ENCODE measurements at places on chromosomes 16 and 17.
A peak's percentile ranks its signal among the peaks of the same experiment; 100 is the strongest.

DNA sequence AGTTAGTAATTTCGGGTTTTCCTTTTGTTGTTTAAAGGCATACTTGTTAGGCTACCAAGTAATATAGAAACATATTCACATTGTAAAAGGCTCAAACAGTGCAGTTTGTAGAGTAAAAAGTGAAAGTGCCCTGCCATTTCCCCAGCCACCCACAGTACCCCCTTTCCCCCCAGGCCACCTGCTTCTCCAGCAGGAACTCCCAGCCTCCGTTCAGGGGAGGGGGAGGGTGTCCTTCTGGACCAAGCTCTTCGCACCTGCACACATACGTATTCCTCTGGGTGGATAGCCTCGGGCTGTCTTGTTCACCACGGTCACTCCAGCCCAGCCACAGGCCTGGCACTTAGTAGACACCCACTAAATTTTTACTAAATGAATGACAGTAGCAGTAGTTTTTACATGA is 144.5 kb downstream of the CLEC16A start:
- DNase-seq, result no peak

GRCh38 chr16:46929378-46930332 is 43.8 kb downstream of the DNAJA2 start:
- peak; percentile 63 for DNase-seq

GRCh38 chr17:47423406-47424295 is 99.9 kb downstream of the EFCAB13 start:
- DNase-seq, result peak; percentile 5

DNA sequence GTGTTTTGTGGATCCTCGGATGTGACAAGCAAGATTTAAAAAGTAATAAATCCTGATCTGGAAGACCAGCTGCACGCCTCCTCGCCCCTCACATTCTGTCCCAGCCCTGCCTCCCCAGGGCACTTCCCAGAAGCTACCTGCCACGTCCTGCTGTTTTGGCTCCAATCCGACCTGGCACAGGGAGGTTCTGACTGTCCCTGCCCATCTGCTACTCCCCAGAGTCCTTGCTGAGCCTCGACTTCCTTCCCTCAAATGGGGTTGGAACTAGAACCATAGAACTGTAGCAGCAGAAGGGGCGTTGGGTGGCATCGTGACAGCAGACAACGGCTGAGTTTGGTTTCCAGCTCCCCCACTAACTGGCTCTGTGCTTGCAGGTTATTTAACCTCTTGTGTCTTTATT is 71.7 kb downstream of the RPH3AL start:
- no peak for DNase-seq

GRCh38 chr17:29763273-29763672 is 140.6 kb upstream of the CORO6 start:
- DNase-seq, result no peak

GRCh38 chr17:14245629-14246028 is 9.0 kb upstream of the CDRT15 start:
- no peak for DNase-seq

DNA sequence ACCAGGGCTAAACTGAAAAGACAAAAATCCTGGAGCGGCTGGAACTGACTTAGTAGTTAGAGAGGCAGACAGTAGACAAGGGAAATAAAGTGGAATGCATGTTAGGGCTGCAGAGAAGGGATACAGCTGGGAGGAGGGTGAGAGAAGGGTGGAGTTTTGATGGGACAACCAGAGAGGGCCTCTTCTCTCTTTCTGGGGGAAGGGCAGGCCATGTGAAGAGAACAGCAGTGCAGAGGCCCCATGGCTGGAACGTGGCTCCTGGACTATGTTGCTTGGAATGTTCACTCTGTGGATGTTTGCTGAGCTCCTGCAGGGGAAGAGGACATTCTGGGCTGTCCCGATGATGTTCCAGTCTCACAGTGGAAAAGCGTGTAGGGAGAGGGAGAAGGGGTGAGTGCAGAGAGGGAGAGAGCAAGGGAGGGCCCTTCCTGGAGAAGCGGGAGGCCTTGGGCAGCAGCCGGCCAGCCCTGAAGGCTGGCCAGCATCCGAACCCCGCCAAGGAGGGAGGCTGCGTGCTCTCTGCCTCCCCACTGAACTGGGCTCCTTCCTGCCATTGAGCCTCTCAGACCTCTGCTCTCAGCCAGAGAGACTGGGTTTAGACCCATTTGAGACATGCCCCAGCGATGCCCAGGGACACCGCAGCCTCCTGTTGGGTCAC is 33.1 kb upstream of the GSE1 start:
- DNase-seq, result no peak

DNA sequence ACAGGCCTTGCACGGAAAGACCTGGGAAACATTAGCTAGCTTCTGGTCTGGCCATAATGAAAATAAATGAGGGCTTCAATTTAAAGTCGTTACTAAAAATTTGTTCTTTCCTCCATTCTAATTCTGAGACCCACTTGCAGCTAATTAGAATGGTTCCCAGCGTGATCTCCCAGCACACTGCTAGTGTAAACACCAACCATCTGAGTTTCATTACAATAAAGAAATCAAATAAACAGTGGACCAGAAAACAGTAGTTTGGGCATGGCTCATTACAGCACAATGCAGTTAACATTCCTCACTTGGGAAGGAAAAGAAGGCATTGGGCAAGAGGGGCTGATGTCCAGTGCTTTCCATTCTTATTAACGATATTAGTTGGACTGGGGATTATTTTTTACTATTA is 410.9 kb upstream of the SOX9 start:
- DNase-seq, result no peak

- DNase-seq, result no peak
These were observed 10.3 kb downstream of the HIC1 start for GRCh38 chr17:2064980-2065785.

DNA sequence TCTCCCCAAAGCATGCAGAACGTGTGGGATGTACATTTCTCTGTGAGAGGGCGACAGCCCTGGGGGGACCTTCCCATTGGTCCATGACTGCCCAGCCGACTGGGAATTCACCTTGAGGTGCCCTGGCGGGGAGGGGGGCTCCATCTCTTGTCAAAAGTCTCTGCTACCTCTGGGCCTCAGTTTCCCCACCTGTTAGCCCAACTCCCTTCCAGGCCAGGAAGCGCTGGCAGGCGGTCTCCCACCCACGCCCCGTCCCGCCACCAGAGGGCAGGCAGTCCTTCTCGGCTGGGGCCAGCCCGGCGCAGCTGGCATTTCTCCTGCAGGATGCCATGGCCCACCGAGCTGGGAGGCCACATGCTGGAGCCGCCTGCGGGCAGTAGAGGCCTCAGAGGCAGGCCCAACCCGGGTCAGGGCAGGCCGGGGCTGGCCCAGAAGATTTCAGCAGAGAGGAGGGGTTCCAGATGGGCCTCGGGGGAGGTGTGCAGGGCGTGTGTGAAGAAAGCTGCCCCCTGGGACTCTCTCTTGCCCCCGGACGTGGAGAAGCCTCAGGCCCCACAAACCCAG is 16.6 kb downstream of the CD7 start:
- DNase-seq, result no peak

- no peak for DNase-seq
These were observed 253.8 kb upstream of the PMFBP1 start for GRCh38 chr16:72425571-72426341.

DNA sequence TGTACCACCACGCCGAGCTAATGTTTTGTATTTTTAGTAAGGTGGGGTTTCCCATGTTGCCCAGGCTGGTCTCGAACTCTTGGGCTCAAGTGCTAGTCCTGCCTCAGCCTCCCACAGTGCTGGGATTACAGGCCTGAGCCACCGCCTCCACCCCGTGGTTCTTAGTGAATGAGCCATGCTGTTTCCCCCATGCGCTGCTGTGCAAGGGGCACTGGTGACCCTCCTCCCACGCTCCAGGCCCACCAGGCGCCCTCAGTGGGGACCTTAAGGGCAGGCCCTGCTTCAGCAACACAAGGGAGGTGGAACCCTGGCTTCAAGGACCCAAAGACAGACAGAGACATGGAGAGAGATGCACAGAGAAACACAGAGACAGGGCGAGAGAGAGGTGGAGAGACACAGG is 15.4 kb upstream of the NUDT16L1 start:
- no peak for DNase-seq

- no peak for DNase-seq
These were observed 26.0 kb downstream of the TRIM25 start for GRCh38 chr17:56887552-56888467.

DNA sequence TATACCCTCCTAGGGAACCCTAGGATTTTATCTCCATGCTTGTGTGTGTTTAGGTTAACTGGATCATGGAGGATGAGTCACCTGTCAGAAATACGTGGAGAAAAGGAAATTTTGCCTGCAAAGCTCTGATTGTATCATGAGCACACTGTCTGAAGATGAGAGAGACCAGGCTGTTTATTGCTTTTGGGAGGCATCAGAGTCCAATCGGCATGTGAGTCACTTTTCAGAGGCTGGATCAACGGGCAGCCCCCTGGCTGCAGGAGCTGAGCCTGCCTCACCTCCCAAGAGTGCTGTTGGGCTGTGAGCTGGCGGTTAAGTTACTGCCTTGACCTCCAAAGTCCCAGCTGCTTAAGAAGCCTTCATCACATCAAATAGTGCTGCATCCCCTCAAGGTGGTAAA is 41.5 kb upstream of the MED9 start:
- DNase-seq, result no peak

DNA sequence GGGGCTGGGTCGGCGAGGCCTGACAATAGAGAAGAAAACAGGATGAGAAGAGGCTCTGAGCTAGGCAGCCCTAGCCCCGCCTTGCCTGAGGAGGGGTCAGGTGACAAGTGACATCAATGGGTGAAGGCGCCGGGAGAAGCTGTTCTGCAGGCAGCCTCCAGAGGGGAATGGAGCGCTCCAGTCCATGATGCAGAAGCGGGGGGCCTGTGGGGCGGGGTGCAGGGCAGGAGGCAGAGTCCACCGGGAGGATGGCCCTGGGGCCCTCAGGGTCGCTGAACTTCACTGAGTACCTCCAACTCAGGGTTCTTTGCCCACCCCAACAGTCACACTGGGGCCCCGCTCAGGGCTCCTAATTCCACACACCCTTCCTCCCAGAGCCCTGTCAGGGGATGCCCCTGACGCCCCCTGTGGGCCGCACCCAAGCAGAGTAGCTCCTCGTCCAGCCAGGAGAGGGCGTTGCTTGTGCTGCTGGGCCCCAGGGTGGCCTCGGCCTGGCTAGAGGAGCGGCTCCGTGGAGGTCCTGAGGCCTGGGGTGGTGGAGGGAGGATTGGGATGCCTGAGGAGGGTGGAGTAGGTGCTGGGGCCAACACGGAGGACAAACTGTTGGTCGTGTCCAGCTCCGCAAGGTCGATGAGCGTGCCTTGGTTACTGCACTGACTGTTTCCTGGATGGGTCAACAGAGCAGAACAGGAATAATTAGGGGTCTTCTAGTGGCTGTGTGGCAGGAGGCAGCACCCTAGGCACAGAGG is 20.8 kb downstream of the GGA3 start:
- no peak for DNase-seq

GRCh38 chr17:53516636-53517035 is 306.1 kb upstream of the KIF2B start:
- DNase-seq, result no peak

DNA sequence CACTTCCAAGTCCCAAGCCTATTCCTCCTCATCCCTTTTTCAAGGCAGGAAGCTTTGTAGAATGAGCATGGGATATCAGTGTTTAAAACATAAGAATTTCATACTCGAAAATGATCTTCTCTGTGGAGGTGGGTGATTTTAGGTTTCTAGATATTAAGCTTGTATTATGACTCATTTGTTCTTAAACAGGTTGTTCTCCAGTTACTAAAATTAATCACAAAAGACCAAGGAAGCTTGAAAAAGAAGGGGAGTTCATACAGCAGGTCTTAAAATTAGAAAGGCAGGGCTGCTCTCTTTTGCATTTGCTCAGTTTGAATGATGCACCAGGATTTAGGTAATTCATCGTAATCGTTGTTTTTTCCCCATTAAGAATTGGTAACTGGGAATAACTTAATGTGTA is 208.7 kb downstream of the PRKCA start:
- DNase-seq, result no peak

DNA sequence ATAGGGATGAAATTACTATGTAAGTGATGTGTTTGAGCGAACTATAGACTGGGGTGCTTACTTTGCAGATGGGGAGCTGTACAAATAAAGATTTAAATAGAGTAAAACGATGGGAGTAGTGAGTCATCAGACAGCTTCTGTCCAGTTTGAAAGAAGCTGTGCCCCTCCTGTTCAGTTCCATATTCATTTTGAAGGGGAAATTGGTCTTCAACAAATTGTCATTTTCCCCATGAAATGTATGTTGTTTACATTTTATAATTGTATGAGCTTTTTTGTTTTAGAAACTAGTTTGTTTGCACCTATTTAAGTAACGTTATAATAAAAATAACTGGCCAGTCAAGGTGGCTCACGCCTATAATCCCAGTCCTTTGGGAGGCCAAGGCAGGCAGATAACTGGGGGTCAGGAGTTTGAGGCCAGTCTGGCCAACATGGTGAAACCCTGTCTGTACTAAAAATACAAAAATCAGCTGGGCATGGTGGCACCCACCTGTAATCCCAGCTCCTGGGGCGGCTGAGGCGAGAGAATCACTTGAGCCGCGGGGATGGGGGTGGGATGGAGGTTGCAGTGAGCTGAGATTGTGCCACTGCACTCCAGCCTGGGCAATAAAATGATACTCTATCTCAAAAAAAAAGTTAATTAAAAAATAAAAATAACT is 20.2 kb downstream of the SEC14L1 start:
- no peak for DNase-seq

- no peak for DNase-seq
These were observed 95.1 kb downstream of the LYRM1 start for GRCh38 chr16:20995711-20996110.

GRCh38 chr17:77163001-77163400 is 22.2 kb downstream of the SEC14L1 start:
- no peak for DNase-seq

GRCh38 chr16:24686678-24687077 is 42.8 kb upstream of the TNRC6A start:
- no peak for DNase-seq

- DNase-seq, result peak; percentile 37
These were observed 201.6 kb upstream of the C17orf78 start for GRCh38 chr17:37174205-37174604.

GRCh38 chr16:84714028-84714427 is 14.2 kb downstream of the USP10 start:
- no peak for DNase-seq

DNA sequence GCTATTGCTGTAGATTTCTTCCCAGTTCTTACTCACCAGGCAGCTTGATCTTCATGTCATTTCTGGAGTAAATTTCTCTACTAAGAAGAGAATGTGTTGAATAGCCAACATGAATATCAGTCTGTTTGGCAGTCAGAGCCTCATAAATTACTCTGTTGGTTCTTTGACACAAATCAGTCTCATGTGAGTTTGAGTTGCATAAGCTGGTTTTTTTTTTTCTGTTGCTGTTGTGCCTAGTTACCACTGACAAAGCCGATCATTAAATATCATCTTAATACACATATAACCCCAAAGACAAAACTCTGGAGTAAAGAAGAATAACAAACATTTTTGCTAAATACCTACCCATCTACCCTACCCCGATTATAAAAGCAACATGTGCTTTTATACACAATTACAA is 240.5 kb upstream of the KCNJ16 start:
- DNase-seq, result no peak
